ENCODE measurements at places on chromosomes 6 and 20. TPM values are rescaled to one million over a fixed set of nuclear protein-coding genes. Genes with fewer than 3 reads are reported as not detected.

The SEL1L2 gene
- total RNA-seq: not detected

The FAM184A gene
- total RNA-seq: 10.6 TPM

The TNF gene
- total RNA-seq: 69.5 TPM

The NKAIN2 gene
- total RNA-seq: not detected

The GABBR1 gene
- 19.3 TPM for total RNA-seq

The SIRPB1 gene
- total RNA-seq: 0.24 TPM

The KCNK16 gene
- not detected for total RNA-seq

The COL9A1 gene
- not detected for total RNA-seq

The VWA7 gene
- 2.9 TPM for total RNA-seq

The F13A1 gene
- total RNA-seq: not detected

The WFDC10B gene
- total RNA-seq: not detected

The ID4 gene
- not detected for total RNA-seq

The DDX43 gene
- total RNA-seq: 0.90 TPM

The TAP2 gene
- total RNA-seq: 169 TPM

The JARID2 gene
- total RNA-seq: 20.7 TPM

The SMIM26 gene
- 67.9 TPM for total RNA-seq

The SLC44A4 gene
- total RNA-seq: not detected

The CNBD2 gene
- 5.0 TPM for total RNA-seq

The CLPSL1 gene
- not detected for total RNA-seq

The FHL5 gene
- not detected for total RNA-seq

The MLIP gene
- total RNA-seq: not detected

The SIRPG gene
- total RNA-seq: 32.0 TPM

The SENP6 gene
- 60.0 TPM for total RNA-seq

The SLC32A1 gene
- total RNA-seq: not detected

The CLPSL2 gene
- not detected for total RNA-seq

The NKAPL gene
- total RNA-seq: 0.21 TPM

The CGAS gene
- total RNA-seq: 56.0 TPM

The CD40 gene
- 1.5 TPM for total RNA-seq

The RIPK1 gene
- total RNA-seq: 17.5 TPM

The CRISP3 gene
- not detected for total RNA-seq

The CCR6 gene
- 31.5 TPM for total RNA-seq

The QKI gene
- total RNA-seq: 41.3 TPM

The XRN2 gene
- total RNA-seq: 42.9 TPM

The SLC17A9 gene
- total RNA-seq: 7.0 TPM

The MMP24 gene
- not detected for total RNA-seq

The RMND1 gene
- total RNA-seq: 22.2 TPM

The PTCRA gene
- not detected for total RNA-seq

The BPI gene
- not detected for total RNA-seq

The NFATC2 gene
- 29.4 TPM for total RNA-seq

The CST7 gene
- total RNA-seq: 41.7 TPM

The NOTCH4 gene
- 2.3 TPM for total RNA-seq

The TASP1 gene
- total RNA-seq: 11.2 TPM

The HDGFL1 gene
- total RNA-seq: not detected

The SERAC1 gene
- 6.4 TPM for total RNA-seq

The MUCL3 gene
- not detected for total RNA-seq

The DLL1 gene
- 0.11 TPM for total RNA-seq

The ENPP1 gene
- total RNA-seq: 0.73 TPM
